ENCODE measurements at places on chromosomes 4 and X.
A peak's percentile ranks its signal among the peaks of the same experiment; 100 is the strongest.

DNA sequence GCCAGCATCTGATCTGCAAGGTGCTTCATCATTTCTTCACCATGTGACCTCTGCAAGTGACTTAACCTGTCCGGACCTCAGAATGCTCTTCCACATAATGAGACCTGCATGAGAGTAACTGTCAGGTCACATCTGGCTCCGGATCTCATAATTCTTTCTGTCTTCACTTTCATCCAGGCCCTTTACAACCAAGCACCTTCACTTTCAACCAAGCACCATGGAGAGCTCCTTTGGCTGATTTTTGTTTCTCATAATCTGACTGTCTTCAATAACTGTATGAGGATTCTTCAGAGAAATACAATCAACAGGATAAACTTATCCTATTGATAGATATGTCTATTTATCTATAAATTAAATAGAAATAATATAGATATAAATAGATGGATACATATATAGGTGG, 148.1 kb downstream of the VCX3A start:
- no peak for DNase-seq

- no peak for DNase-seq
Observed at GRCh38 chr4:102354671-102355454, 9.6 kb upstream of the SLC39A8 start.

- peak; percentile 29 for DNase-seq
Observed at GRCh38 chr4:106238820-106239420, 77.1 kb downstream of the TBCK start.

DNA sequence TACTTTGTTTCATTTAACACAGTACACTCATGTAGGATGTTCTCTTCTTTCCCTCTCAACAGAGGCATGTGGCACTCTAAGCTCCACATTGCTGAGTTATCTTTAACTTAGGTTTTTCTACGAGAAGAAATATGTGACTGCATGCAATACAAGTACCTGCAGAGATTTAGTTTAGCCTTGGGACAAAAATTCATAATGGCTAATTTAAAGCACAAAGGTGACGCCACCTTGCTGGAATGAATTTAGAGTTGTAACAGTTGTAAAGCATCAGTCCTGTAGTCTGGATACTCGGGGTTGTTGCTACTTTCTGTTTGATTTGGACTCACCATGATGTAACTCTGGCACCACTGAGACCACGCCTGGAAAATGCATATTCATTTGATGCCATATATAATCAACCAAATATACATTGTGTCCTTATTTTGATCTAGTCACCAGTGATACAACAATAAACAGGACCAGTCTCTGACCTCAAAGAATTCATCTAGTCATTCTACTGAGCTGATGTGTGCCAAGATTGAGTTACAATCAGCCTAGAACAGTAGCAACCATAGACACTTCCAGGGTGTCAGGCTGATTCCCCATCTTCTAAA, 451.0 kb upstream of the ZFP42 start:
- no peak for DNase-seq

- no peak for DNase-seq
Observed at GRCh38 chr4:182265881-182266280, 22.7 kb downstream of the TENM3 start.

- no peak for DNase-seq
Observed at GRCh38 chrX:96987228-96987627, 103.5 kb downstream of the RPA4 start.

DNA sequence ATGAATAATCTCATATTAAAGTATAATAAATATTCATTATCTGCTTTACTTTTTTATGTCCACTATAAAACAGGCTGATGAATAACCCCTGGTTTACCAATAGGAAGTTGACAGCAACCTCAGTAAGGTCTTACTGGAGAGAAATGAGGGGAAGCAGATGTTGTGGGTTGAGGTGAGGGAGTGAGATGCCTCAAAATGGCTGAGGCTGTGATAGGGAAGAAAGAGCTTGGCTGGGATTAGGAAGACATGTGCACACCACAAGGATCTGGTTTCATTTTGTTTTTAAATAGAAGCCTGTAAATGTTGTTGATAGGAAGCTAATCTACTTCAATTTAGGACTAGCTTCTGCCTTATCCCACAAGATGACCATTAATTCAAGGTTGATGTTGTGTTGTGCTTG, 14.4 kb upstream of the CYBB start:
- no peak for DNase-seq

- peak; percentile 42 for DNase-seq
Observed at GRCh38 chrX:21963731-21964405, 23.4 kb downstream of the SMS start.

DNA sequence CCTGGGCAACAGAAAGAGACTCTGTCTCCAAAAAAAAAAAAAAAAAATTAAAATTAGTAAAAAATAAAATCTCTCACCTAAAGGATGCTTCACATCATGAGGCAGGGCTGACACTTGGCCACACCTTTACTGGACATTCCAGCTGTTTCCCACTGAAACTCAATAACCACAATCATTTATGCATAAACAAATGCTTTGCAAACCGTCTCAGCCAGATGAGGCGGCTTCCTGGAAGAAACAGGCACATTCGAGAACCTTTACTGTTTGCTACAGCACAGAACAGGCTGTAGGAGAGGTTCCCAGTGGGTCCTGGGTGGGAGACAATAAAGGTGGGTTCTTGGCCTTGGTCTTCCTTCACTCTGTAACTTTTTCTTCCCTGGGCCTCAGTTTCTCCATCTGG, 10.9 kb upstream of the TBC1D14 start:
- DNase-seq: no peak

GRCh38 chr4:140122891-140123290, 31.1 kb downstream of the MAML3 start:
- no peak for DNase-seq

GRCh38 chr4:97987019-97987648, 156.1 kb downstream of the STPG2 start:
- DNase-seq: no peak

- DNase-seq: no peak
Observed at GRCh38 chr4:87523307-87523706, 5.9 kb downstream of the SPARCL1 start.

DNA sequence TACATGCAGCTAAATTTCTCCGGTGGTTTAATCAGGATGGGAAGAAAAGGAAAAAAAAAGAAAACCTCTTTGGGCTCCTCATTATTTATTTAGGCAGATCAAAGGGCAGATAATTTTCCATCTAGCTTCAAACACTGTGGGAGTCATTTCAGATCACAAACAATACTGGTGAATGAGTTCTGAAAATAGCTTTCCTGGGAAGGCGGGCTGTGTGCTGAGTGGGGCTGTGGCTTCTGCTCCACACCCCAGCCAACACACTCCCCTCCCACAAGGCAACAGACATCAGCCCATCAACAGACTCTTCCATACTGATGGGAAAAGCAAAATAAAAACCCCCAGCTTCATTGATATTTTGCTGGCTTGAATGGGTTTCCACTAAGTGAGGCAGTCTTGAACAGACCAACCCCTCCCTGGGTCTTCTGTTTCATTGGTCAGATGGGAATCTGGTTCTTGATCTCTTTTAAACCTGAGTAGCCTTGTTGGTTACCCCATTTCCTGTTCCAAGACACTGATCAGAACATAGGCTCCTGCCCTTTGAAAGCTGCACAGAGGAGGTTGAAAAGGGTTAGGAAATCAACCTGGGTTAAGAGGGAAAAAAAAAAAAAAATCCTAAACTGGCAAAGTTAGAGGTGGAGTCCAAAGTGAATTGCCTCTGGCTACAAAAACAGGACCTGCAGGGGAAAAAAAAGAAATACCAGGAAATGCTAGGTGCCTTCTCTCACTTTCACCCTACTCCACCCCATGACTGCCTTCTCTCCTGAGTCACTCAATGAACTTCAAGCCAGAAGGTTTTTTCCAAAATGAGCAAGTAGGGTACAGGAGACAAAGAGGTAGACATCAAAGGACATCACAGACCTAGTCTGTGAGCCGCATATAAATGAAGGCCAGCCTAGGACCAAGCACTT, 20.0 kb downstream of the AMOT start:
- no peak for DNase-seq

GRCh38 chr4:9916937-9917336, 104.4 kb downstream of the SLC2A9 start:
- DNase-seq: no peak

GRCh38 chrX:112841820-112842157, 1.2 kb upstream of the AMOT start:
- no peak for DNase-seq

DNA sequence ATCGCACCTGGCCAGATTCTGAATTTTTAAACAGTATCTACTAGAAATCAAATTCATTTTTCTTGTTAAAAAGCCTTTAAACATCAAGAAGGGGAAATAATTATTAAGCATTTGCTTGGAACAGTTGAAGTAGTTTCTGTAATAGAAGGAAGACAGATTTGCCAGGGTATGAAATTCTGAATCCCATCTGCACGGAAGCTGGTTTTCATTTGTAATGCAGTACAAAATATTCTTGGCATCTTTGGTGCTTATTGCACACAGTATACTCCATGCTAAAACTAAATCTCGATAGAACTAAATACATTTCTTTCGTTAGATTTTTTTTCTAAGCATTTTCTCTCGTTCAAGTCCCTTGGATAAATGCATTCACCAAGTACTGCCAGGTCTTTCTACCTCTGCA, 25.3 kb downstream of the TRIM2 start:
- no peak for DNase-seq

- peak; percentile 56 for DNase-seq
Observed at GRCh38 chrX:19875050-19875431, 12.4 kb downstream of the SH3KBP1 start.

DNA sequence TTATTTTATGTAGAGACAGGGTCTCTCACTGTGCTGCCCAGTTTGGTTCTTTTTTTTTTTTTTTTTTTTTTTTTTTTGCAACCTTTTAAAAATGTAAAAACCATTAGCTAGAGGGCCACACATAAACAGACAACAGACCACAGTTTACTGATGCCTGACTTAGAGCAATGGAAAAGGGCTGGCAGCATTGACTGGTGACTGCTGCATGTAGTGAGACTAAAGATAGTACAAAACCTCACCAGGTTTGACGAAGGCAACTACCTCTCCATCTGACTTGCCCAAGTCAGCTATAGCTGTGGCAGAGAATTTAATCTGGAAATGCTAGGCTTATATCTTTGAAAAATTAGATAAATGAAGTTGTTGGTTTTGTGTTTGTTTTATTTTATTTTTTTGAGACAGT, 102.9 kb downstream of the RBM47 start:
- no peak for DNase-seq

- peak; percentile 34 for DNase-seq
Observed at GRCh38 chrX:71301195-71301924, at the start of gene ITGB1BP2. ITGB1BP2 (plus strand) TSS chrX:71301750; CDS start chrX:71301807, 57 bp downstream.

- DNase-seq: no peak
Observed at GRCh38 chr4:43690116-43690515, 758.5 kb downstream of the KCTD8 start.

- DNase-seq: no peak
Observed at GRCh38 chrX:1903236-1903935, 288.5 kb downstream of the ASMT start.

DNA sequence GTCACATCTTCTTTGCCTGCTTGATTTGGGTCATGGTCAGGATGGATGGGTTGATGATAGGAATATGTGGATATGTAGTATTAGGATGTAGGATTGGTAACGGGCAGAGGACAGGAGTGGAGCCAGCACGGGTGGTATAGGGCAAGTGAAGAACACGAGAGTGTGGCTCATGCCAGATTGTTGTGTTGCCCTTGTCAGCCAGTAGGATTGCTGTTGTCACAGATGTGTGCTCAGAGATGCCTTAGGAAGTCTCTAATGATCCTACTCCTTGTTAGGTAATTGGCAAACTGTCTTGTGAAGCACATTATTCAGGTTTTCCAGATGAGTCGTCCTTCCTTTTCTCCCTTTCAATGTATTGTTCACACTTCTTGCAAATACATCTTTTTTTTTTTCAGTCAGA, 5.5 kb downstream of the ATP10D start:
- DNase-seq: peak; percentile 59

GRCh38 chrX:112786076-112786475, 54.6 kb downstream of the AMOT start:
- no peak for DNase-seq

GRCh38 chrX:101377547-101377946, 8.4 kb downstream of the BTK start:
- no peak for DNase-seq

GRCh38 chrX:38513112-38513742, 48.1 kb upstream of the TSPAN7 start:
- no peak for DNase-seq

DNA sequence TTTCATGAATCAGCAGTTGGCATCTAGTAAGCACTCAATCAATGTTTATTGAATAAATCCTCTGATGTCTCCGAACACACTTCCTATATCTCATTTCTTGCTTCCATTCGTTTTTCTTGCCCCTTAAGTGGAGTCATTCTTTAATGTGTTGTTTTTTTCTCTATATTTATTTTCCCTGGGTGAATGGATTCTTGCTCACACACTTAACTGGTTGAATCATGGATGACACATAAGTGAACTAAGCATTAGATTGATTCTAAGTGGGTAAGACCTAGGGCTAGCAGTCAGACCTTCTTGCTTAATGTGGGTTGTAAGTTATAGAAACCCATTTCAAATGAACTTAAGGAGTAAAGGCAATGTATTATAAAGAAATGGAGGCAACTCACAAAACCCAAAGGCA, 111.1 kb downstream of the RTL3 start:
- no peak for DNase-seq

- DNase-seq: no peak
Observed at GRCh38 chr4:170025523-170026252, 507 bp downstream of the MFAP3L start.

DNA sequence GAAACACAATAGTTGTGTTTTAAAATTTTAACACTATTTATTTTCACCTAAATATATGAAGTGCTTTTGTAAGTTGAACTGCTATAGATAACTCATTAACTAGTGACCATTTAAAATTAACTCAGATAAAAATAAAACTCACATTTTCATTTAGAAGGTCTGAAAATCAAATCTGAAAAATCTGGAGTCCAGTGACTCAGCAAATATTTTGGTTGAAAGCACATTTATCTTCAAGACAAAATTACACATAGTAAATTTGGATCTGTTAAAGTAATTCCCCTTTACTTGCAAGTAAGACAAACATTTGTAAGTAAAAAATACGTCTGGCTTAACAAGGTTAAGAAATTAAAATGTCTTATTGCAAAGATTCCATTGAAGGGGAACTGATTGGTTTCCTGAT, 589.1 kb downstream of the TRIML1 start:
- DNase-seq: no peak

GRCh38 chr4:53654300-53654758, 63.0 kb upstream of the LNX1 start:
- DNase-seq: no peak

GRCh38 chrX:48083706-48084105, 12.3 kb upstream of the ZNF630 start:
- DNase-seq: no peak

Data from suppressor macrophage treated with lipopolysaccharide for 1 hour (primary cell).